CD8-positive, alpha-beta memory T cell (primary cell): ENCODE measurements at places on chromosomes 11 and 22.

GRCh38 chr11:107592813-107593212, 1.9 kb downstream of the ELMOD1 start:
- H3K4me1 ChIP-seq, result peaks cover 9% of the 10 kb centered on the region
- H3K27me3 ChIP-seq, result peaks cover 25% of the 10 kb centered on the region
- H3K4me3 ChIP-seq, result no peak overlapping the region

DNA sequence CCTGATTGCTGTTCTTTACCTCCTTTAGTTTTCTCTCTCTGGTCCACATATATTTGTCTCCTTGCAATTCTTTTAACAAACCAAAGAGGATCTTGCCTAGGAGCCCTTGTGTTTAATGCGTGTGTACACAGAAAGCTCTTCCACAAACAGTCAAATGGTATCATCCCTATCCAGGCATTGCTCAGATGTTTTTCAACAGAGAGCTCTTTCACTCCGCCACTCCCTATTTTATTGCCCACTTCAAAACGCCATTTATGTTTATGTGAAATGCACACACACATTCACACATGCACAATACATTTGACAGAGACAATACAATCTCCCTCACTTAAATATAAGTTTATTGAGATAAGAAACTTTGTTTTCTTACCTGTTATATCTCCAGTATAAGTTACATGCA, 4.7 kb downstream of the OR5AP2 start:
- H3K4me3 ChIP-seq, result no peak overlapping the region
- no peak for DNase-seq
- H3K27me3 ChIP-seq, result no peaks in the 10 kb centered on the region
- no peaks in the 10 kb centered on the region for H3K36me3 ChIP-seq

GRCh38 chr11:134459246-134460061, 47.4 kb upstream of the B3GAT1 start:
- H3K4me1 ChIP-seq, result no peaks in the 10 kb centered on the region
- DNase-seq, result no peak
- no peak overlapping the region for H3K27ac ChIP-seq
- no peaks in the 10 kb centered on the region for H3K36me3 ChIP-seq

GRCh38 chr11:78535027-78535426, 39.6 kb downstream of the NARS2 start:
- H3K36me3 ChIP-seq, result no peaks in the 10 kb centered on the region
- no peaks in the 10 kb centered on the region for H3K4me1 ChIP-seq
- no peak for DNase-seq
- no peak overlapping the region for H3K27ac ChIP-seq
- H3K27me3 ChIP-seq, result no peaks in the 10 kb centered on the region
- H3K4me3 ChIP-seq, result no peak overlapping the region
